ENCODE measurements at places on chromosomes 6 and 20. TPM values are rescaled to one million over a fixed set of nuclear protein-coding genes. Genes with fewer than 3 reads are reported as not detected.

Gene TMX4
- total RNA-seq, result 19.7 TPM

Gene C6orf141
- 2.4 TPM for total RNA-seq

Gene CYP24A1
- total RNA-seq, result 1.2 TPM

DNA sequence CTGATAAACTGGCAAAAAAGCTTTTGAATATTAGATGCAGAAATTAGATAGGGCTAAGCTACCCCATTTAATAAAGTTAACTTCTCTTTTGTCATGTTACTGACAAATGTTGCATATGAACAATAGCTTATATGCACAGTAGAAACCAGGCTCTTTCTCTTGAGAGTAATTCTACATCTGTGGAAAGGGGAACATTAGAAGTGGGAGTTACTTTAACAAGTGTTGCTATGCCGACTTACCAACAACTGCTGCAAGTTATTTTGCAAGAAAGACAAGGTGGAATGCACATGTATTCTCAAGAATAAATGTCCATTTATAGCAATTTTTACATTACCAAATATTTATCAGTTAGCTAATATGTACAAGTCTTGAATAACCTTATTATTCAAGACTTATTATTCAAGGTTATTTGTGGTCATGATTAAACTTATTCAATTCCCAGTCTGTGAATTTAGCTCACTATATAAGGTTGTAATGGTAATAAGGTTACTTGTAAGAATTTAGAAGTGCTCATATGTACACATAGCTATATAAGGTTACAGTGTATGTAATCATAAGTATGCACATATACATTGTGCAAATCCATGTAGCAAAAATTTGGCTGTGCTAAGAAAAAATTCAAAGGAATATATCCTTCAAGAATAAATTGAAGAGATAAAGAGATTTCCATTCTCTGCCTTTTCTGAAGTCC is 38.3 kb downstream of the ADGRG6 start:
- no peak for DNase-seq

DNA sequence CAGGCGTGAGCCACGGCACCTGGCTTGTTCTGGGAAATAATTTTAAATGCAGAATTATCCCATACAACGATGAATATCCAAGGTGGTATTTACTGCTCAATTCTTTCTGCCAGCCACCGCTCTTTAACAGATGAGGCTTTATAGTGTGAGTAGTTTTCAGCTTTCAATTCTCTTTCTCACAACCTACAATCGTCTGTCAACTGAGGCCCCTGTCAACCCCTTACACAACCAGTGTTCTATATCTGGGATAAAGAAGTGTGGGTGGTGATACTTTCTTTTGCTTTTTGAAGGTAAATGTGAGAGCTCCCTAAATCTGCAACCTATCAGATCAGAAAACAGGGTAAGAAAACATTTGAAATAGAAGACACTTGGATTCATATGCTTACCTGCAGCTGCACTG is 22.5 kb downstream of the STAU1 start:
- no peak for DNase-seq

- DNase-seq, result no peak
Measured at GRCh38 chr6:166410426-166410935, 27.7 kb upstream of the MPC1 start.

Data from umbilical cord (tissue), 2 donors.